ENCODE measurements at places on chromosomes 6 and 20.

- DNase-seq: no peak
Observed at GRCh38 chr6:117906507-117906957, 532 bp upstream of the SLC35F1 start.

DNA sequence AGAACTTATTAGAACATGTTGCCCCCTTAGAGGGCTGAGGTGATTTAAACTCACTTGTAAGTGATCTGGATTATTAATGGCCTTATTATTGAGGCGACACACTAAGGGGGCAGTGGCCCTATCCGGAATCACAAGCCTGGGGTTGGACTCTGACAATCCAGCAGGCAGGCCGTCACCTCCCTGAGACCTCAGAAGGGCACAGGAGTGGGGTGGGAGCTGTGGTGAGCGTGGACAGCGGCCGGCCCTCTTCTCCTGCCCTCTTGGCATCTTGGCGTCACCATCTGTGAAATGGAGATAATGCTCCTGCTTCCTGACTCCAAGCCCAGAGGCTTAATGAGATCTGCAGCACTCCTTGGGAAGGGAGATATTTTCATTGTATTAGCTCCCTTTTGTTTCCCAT is 15.6 kb upstream of the UQCC2 start:
- DNase-seq: no peak

DNA sequence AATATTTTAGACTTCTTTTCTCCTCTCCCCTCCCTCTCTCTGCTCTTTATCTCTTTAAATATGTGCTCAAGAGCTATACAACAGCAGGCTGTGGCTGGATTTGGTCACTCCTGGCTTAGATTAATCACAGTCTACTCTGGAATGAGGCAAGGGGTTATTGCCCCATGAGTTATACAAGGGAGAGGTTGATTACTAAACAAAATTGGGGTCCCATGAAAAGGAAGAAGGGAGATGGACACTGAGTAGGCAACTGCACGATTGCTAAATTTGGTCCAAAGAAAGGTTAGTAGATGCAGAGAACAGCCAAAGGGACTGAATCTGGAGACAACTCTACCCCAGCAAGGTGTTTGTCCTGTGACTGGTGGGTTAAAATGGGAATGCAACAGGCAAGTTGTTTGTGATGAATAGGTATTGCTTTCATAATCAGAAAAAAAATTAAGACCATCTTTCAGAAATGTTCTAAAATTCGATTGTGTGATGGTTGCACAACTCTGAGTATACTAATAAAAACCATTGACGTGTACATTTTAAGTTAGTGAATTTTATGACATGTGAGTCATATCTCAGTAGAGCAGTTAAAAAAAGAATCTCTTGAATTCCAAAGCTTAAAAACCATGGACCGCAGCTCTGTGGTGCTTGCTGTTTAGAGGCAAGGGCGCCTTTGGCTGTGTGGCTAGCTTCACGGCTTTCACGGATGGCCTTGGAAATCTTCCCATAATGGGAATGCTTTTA is 57.1 kb downstream of the KIZ start:
- DNase-seq: peak; percentile 84

- DNase-seq: peak; percentile 64
Observed at GRCh38 chr20:36202891-36203338, 33.4 kb upstream of the AAR2 start.

GRCh38 chr6:15839969-15840541 is 177.2 kb upstream of the DTNBP1 start:
- DNase-seq: no peak

DNA sequence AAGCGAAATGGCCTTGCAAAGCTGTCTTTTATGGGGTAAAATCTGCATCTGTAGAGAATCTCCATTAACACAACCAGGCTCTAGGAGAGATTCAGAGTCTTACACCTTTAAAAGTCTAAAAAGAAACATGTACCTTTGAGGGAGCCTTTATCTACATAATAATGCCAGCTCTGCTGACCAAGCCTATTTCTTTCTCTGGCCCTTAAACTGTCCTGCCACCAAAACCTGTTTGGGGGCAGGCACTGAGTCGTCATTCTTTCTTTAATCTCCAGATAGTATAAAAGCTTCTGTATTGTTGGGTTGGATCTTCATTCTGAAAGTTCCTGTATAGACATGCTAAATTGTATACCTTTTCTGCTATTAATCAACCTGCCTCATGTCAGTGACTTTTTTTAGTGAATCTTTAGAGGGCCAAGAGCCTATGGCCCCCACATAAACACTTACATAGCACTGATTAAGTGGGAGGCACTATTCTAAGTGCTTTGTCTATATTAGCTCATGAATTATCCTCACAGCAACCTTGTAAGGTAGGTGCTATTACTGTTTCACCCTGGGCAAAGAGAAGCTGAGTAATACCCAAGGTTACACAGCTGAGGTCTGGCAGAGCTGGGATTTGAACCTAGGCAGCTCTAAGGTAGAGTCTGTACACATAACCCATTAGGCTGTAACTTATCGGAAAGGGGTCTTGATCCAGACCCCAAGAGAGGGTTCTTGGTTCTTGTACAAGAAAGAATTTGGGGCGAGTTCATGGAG is 232.3 kb upstream of the DTNBP1 start:
- no peak for DNase-seq

DNA sequence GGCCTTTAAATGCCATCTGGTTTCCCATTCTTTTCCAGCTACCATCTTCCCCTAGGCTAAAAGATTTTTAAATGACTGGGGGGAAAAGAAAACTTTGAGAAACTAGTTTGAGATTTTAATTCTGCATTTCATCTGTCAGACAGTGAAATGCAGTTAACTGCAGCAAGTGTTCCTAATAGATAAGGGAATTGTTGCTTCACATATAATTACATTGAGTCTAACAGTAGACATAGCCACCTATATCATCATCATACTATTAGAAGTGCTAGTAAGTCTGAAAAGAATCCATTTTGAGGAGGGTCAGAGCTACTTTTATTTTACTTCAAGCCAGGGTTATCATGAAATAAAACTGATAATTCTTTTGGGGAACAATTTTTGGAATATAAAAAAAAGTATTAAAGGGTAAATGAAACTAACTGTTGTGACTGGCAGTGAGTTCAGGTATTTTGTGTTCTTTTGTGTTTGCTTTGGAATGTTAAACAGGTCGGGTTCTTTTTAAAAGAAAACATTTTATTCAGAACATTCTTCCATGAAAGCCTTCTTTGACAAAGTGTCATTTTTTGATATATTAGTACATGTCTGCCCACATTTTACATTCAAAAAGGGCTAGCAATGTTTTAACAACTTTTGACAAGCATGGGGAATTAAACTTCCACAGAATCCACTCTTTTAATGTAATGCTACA is 170.1 kb downstream of the HS3ST5 start:
- no peak for DNase-seq

DNA sequence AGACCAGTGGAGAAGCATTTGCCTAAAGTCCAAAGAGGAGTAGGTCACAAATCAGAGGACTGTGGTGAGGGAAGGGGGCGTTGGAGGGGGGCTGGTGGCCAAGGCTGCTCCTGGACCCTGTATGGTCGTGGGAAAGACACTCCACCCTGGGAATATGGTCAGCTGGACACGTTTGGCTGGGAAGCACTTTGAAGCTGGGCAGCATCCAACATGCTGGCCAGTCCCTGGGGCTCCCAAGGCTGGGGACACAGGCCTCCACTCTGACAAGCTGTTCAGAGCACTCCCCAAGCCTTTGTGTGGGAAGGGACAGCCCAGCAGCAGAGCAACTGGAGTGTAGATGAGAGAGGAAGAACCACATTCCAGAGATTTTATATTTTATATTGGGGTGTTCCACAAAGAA is 203.2 kb downstream of the ANKRD60 start:
- no peak for DNase-seq

GRCh38 chr6:154951345-154952200 is 43.5 kb upstream of the TIAM2 start:
- DNase-seq: no peak

DNA sequence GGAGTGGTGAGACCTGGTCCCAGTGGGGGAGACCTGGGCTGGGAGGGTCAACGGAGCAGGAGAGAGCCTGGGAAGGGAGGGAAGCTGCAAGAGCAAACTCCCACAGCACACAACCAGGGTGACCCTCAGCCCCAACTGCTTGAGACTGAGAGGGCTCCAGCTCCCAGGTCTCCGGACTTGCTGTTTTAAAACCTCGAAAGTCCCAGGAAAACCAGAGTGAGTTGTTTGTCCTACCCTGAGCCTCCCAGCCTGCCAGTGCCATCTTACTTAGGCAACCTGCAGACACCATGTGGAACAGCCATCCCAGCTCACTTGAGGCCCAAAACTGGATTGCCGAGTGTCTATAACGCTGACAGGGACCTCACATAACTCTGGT is 4.8 kb upstream of the NTSR1 start:
- peak; percentile 60 for DNase-seq

DNA sequence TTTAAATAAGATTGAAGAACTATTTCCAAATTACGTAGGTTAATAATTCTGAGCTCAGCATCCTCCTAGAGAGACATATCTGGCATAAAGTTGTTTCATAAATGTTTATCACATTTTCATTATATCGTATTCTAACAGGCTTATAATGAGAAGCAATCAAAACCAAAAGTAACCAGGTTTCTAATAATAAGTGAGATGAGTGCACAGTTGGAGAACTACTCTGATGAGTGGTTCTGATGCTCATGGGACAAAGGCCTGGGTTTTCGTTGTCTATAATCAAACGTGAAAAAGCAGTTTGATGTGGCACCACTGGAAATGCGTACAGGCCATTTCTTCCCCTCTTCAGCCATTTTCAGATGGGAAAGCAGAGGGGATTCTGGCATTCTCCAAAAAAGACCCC is 4.7 kb upstream of the SERPINB6 start:
- no peak for DNase-seq

DNA sequence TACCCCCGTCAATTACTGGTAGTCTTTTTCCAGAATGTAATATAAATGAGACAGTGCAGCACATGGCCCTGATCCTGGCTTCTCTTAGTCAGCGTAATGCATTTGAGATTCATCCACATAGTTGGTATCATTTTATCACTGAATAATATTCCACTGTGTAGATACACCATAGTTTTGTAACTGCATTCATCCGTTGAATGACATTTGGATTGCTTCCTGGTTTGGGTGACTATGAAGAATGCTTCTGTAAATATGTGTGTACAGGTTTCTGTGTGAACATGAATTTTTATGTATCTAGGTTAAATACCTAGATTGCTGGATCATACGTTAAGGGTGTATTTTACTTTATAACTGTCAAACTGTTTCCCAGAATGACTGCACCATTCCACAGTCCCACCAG is 62.6 kb upstream of the STMND1 start:
- no peak for DNase-seq

- no peak for DNase-seq
Observed at GRCh38 chr6:161143663-161144430, 130.0 kb downstream of the AGPAT4 start.

- DNase-seq: no peak
Observed at GRCh38 chr20:61178551-61179071, 73.5 kb upstream of the CDH4 start.

GRCh38 chr6:34912715-34913464 is 23.8 kb downstream of the ANKS1A start:
- peak; percentile 92 for DNase-seq

- DNase-seq: no peak
Observed at GRCh38 chr6:152148412-152148811, 340.9 kb downstream of the ESR1 start.

DNA sequence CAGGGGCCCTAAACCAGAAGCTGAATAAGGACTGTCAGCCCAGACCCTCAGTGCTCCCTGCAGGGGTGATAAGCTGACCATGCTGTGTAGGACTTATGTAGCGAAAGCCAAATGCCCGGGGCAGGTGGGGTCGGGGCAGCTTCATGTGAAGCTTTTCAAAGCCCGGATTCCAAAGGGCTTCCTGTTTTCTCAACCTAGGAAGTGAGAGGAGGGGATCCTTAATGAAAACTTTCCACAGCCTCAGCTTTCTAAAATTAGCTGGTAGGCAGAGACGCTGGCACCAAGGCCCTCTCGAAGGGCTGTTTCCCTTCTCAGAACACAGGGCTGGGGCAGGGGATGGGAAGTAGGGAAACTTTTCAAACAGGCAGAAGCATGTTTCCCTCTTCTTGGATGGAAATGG is 148.9 kb downstream of the NFATC2 start:
- DNase-seq: no peak

DNA sequence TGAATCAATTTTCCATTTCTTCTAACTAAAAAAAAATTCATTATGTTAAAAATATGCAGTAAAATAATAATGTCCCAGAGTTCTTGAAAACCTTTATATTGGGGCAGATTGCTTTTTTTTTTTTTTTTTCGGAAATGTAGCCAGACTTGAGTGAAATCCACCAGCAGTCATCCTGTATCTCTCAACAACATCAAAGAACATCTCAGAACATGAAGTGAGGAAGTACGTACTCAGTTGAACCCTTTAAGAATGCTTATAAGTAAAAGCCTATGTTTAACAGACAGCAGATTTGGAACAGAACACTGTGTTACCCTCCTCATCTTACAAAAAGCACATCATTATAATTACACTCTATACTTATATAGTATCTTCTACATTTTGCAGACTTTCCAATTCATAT is 51.0 kb upstream of the SUPT3H start:
- DNase-seq: no peak

All from ELR (cell line).